ENCODE measurements at places on chromosomes 12 and 14. TPM values are rescaled to one million over a fixed set of nuclear protein-coding genes. Genes with fewer than 3 reads are reported as not detected.

- ATAC-seq, result peak; percentile 82
Measured at GRCh38 chr12:46830731-46831334, 5.0 kb upstream of the SLC38A4 start.

DNA sequence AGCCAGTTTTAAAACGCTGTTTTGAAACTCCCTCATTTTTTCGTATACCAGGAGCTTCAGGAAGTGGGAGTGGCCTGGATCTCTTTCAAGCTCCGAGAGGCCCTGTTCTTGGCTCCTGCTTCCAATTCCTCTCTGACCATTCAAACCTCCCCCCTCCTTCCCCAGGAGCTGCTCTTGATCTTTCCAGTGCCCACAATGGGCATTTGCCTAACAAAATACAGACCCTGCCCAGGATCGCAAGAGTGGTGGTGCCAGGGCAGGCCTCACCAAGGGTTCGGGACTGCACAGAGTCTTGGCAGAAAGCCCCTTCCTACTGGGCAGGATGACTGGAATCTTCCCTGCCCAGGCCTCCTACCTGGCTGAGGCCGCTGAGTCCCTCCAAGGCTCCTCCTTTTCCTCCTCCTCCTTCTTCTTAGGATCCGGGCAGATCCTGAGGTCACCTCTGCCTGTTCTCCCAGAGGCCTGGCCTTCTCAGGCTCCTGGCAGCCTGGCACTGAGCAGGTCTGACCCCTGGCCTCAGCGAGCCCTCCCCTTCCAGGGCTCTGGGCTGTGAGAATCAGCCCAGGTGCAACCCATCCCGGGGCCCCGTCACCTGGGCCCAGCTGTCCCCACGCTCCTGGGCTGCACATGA, 46.9 kb upstream of the NOS1 start:
- ATAC-seq, result peak; percentile 32

GRCh38 chr12:119659289-119659897, 8.5 kb upstream of the PRKAB1 start:
- ATAC-seq, result peak; percentile 39

GRCh38 chr14:53265025-53265424, 111.9 kb upstream of the DDHD1 start:
- ATAC-seq, result peak; percentile 37

GRCh38 chr14:24051789-24052655, at the start of gene CARMIL3:
TSS of gene CARMIL3 (plus strand) at chr14:24052009. CDS start at chr14:24052154, 145 bp downstream.
- ATAC-seq, result peak; percentile 74

GRCh38 chr14:24171422-24172260, at the start of gene REC8:
TSS of gene REC8 (plus strand) at chr14:24172080. CDS start at chr14:24172553, 473 bp downstream.
- peak; percentile 60 for ATAC-seq

- ATAC-seq, result no peak
Measured at GRCh38 chr12:115057445-115057844, 373.5 kb upstream of the TBX3 start.

- no peak for ATAC-seq
Measured at GRCh38 chr12:4563336-4563735, 1.3 kb downstream of the DYRK4 start.

Gene TMEM229B
- total RNA-seq, result 0.80 TPM

GRCh38 chr12:114920771-114921554, 237.0 kb upstream of the TBX3 start:
- ATAC-seq, result no peak

GRCh38 chr14:72084935-72085334, 152.7 kb downstream of the RGS6 start:
- ATAC-seq, result no peak

Measured in esophagus mucosa (tissue), 1 donor.